ENCODE measurements at places on chromosomes 4 and X.
A peak's percentile ranks its signal among the peaks of the same experiment; 100 is the strongest.

DNA sequence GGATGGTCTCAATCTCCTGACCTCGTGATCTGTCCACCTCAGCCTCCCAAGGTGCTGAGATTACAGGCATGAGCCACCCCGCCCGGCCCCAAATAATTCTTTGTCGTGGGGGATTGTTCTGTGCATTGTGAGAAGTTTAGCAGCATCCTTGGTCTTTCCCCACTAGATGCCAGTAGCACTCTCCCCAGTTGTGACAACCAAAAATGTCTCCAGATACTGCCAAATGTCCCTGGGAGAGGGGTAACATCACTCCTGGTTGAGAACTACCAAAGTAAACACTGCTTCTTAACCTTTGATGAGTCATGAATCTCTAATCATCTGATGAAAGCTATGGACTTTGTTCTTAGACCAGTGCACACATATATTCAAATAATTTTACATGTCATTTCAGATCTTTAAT is 90.7 kb upstream of the BRS3 start:
- no peak for DNase-seq

DNA sequence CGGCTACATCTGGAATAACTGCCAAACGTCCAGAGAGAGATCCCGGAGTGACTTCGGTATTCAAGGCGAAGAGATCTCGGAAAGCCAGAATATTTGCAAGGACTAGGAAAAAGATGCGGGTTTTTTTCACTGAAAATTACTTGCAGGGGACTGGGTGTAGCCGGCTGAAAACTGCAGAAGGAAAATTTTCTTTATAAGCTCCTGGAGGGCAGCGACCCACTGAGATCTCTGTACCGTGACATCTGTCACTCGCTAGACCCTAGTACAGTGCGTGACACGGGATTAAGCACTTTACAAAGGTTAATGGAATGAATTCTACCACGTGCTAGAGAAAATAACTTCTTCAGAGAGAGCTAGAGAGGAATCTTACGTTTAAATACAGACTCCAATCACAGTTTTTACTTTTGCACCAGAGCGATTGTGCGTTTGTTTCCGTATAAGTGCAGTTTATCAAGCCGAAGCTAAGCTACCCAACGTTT is 1.1 kb upstream of the LCORL start:
- DNase-seq, result no peak

DNA sequence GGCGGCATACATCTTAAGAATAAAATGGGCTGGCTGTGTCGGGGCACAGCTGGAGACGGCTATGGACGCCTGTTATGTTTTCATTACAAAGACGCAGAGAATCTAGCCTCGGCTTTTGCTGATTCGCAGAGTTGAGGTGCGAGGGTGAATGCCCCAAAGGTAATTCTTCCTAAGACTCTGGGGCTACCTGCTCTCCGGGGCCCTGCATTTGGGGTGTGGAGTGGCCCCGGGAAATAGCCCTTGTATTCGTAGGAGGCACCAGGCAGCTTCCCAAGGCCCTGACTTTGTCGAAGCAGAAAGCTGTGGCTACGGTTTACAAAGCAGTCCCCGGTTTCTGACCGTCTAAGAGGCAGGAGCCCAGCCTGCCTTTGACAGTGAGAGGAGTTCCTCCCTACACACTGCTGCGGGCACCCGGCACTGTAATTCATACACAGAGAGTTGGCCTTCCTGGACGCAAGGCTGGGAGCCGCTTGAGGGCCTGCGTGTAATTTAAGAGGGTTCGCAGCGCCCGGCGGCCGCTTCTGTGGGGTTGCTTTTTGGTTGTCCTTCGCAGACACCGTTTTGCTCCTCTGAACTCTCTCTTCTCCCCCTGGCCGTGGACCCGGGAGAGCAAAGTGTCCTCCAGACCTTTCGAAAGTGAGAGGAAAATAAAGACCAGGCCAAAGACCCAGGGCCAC is 1.9 kb downstream of the SHOX start:
- no peak for DNase-seq

DNA sequence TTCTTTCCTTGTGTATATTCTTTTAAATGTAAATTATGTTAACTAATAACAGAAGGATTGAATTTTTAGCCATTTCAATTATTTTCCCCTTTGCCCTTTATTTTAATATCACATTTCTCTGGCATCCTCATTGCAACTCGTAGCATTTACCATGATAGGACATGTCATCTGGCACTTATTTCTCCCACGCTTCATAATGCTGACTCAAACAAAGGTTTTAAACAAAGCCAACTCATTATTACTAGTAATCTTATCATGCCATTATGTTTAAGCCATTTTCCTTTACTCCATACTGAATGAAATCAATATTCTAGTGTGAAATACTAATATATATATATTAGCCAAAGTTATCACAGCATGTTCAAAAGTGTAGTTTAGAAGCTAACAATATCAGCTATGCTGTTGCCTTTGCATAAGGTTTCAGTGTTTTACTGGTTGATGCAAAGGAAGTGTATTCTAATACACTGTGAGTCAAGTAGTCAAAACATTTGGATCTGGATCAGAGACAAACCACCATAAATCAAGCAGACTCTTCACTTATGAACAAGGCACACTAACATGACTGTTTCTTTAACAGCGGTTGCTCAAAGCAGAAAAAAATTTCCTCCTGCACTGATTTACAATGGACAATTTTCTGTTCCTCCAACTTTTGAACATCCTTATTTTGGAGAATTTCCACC is 281.6 kb downstream of the SLC7A11 start:
- DNase-seq, result no peak

- no peak for DNase-seq
Measured at GRCh38 chr4:175562542-175562941, 249.5 kb downstream of the GPM6A start.

DNA sequence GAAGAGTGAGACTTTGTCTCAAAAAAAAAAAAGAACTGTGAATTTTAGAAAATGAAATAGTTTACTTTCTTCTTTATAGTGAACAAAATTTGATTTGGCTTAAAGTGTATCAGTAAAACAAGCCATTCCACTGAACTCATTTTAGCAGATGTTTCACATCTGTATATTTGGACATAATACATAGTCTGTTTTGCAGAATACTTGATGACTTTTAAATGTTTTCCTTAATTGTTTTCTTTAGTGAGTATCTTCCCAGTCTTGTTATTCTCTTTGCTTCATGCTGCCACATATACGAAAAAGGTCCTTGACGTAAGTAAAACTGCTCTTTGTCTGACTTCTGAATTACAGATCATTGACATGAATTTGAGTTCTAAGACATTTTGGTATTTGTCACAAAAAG is 8.3 kb downstream of the TMEM33 start:
- no peak for DNase-seq

DNA sequence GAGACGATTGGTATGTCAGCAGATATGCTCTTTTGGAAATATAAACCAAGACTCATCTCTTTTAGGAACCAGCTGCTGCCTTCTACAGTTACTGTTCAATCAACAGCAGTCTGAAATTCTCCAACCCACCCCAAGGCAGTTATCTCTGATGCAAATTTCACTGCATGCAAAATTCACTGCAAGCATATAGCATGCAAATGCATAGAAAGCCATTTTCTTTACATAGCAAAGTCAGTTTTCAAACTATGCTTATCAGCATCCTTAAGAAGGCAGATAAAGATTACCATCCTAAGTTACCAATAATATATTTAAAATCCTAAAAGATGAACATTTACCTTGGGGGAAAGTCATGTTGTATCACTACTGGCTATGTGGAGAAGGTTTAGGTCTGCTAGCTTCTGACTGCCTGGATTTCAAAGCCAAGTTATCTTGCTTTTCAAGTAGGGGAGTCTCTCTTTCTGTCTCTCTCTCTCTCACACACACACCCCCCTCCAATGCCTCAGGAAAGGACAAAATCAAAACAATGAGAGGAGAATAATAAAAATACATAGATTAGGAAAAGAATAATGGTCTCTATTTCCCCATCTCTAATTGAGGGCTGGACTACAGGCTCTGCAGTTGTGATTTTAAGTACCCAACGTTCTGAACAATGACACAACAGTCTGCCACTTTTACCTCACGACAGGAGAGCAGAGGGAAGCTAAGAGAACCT is 1.5 kb downstream of the NMU start:
- DNase-seq, result no peak

DNA sequence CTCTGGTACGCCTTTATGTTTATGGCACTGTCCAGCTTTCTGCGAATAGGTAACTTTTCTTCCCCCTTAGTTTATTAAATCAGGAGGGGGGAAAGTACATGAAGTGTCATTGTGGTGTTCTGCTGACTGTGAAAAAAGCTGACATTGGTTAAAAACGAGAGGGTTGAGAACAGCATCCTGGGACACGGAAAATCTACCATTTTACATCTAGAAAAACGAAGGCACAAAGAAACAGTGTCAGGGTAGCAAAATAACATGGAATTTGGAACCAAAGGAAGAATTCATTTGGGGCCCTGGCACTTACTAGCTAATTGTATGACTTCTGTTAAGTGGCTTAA is 1.2 kb upstream of the AMOT start:
- DNase-seq, result no peak

DNA sequence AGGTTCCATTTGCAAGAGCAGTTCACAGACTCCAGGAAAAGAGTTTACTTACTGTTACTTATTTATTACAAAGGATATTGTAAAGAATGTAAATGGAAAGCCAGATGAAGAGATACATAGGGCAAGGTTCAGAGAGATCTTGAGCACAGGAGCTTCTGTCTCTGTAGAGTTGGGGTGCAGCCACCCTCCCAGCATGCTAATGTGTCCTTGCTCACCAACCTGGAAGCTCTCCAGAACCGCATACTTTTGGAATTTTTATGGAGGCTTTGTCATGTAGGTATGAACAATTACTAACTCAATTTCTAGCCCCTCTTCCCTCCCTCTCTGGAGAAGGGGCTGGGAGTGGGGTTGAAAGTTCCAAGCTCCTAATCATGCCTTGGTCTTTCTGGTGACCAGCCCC is 857.2 kb downstream of the RPA4 start:
- DNase-seq, result no peak

DNA sequence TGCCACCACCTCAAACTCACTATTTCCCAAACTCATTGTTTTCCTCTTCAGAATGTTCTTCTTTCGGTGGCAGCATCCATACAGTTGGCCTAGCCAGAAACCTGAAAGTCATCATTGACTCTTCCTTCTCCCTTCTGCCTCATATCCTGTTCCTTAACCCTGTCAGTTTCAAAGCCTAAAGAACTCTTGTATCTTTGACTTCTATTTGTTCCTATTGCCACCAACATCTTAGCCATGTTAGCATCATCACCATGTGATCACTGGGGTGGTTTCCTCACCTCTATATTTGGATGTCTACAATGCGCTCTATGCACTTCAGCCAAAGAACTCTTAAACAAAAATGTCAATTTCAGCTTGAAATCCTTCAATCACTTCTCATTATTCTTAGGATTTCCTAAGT is 29.0 kb downstream of the DDX60L start:
- DNase-seq, result no peak

GRCh38 chr4:14880805-14881204 is 121.5 kb upstream of the CPEB2 start:
- no peak for DNase-seq

- DNase-seq, result no peak
Measured at GRCh38 chr4:3136454-3136853, 62.0 kb downstream of the HTT start.

DNA sequence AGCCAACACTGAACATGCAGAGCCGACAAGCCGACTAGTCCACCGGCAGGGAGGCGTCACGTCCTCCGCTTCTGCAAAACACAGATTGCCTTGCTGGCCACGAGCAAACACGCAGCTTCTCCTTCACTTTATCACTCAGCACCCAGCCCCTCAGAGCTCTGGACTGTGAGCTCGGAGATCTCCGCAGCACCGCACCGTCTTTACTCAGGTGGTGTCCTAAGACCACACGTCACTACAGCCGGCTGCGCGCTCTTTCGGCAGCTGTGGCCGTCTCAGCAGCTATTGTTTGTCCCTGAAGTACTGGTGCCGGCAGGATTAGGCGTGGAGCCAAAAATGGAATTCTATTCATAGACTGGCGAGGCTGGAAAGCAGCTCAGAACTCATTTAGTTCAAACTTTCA is 72.0 kb downstream of the FAT1 start:
- no peak for DNase-seq

- DNase-seq, result no peak
Measured at GRCh38 chr4:111879539-111879938, 265.7 kb upstream of the FAM241A start.

DNA sequence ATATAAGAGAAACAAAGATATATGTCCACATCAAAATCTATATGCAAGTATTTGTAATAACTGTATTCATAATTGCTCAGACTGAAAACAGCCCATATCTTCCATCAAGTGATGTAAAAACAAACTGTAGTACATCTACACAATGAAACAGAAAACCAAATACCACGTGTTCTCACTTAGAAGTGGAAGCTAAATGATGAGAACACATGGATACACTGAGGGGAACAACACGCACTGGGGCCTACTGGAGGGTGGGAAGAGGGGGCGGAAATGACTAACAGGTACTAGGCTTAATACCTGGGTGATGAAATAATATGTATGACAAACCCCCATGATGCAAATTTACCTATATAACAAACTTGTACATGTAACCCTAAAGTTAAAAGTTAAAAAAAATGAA is 42.7 kb downstream of the UBA6 start:
- no peak for DNase-seq

GRCh38 chr4:94302191-94302590 is 40.4 kb downstream of the HPGDS start:
- DNase-seq, result no peak

- no peak for DNase-seq
Measured at GRCh38 chr4:130760246-130760645, 1664.3 kb downstream of the C4orf33 start.

GRCh38 chr4:38957893-38958292 is 74.3 kb downstream of the TMEM156 start:
- DNase-seq, result no peak

GRCh38 chr4:8050555-8051206 is 107.9 kb downstream of the ABLIM2 start:
- DNase-seq, result no peak

- no peak for DNase-seq
Measured at GRCh38 chrX:107470971-107471370, 21.5 kb downstream of the FRMPD3 start.

- DNase-seq, result peak; percentile 17
Measured at GRCh38 chr4:23324021-23324690, 565.7 kb downstream of the PPARGC1A start.

DNA sequence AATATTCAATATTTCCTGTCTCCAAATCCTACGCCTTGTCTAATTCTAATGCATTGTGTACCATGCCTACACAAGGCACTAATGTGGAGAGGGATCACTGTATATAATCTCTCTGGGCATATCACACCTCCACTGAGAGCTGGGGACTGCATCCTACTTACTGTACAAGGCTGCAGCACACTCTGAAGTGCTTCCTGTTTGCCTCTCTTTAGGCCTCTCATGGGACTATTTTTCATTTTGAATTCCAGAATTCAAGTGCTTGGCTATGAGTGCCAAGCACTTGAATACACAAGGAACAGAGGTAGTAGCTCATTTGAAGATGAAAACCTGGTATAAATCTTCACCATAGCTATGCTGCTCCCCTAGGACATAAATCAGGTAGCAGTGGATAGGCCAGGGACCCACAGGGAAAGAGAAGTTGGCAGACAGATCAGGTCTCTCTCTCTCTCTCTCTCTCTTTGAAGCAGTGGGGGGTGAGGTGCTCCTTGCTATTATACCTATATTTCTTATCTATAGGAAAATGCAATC is 229.7 kb upstream of the MBNL3 start:
- DNase-seq, result no peak

Measured in bone marrow (tissue), 2 donors.